Esophagus squamous epithelium (tissue), 5 donors: ENCODE measurements at places on chromosomes 6 and 20. TPM values are rescaled to one million over a fixed set of nuclear protein-coding genes. Genes with fewer than 3 reads are reported as not detected.

Gene IL20RA
- total RNA-seq = 13.6 TPM

DNA sequence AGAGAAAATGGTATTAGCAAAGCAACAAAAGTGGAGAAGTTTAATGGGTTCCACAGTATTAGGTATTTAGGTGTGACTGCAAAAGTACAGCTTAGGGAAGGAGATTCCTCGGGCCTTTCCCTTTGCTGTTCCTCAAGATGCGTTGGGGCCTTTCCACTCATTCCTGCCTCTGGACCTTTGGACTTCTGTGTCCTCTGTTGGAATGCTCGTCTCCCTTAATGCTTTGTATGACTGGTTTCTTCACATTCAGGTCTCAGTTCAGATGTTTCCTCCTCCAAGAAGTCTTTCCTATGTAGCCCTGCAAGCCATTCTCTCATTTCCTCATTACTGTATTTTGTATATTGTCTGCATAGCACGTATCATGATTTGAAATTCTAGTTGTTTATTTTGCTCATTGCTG is 39.6 kb downstream of the CTNNBL1 start:
- no peak for DNase-seq

GRCh38 chr6:138420356-138420755 is 16.3 kb downstream of the HEBP2 start:
- DNase-seq = no peak

Gene FAM217A
- not detected for total RNA-seq

Gene KIF25
- total RNA-seq = 0.26 TPM

Gene EMILIN3
- 0.76 TPM for total RNA-seq

- no peak for DNase-seq
Measured at GRCh38 chr6:22149501-22150367, 147.1 kb downstream of the PRL start.

GRCh38 chr20:57990396-57990987 is 238.0 kb downstream of the ANKRD60 start:
- no peak for DNase-seq

DNA sequence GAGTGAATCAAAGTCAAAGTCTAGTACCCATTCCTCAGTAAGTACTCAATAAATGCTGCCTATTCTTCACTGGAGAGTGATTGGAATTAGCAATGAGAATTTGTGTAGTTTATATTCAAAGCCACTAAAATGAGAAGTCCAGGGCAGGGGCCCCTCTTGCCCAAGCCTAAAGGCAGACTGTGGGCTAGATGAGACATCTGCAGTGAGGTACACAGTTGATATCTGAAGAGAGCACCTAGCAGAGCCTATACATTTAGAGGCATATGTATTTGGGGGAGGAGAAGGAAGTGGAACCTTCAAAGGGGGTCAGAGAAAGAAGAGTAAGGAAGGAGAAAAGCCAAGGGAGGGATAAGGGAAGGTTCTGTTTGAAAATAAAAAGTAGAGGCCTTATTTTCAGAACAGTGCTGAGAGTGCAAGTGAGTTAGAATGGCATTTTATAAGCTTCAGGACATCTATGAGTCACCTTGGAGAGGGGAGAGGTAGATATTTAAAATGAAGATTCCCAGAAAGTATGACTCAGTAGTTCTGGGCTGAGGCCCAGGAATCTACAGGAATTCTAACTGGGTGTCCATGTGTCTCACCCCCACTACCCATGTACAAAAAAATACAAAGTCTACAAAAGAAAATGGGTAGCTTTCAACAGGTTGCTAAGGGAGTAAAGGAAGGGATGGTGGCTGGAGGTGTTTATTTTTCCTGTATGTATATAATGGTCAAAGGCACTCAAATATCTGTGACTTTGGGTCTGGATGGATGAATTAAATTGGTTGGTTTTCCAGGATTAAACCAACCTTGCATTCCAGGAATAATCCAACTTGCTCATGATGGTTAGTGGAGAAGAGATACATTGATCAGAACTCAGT is 135.1 kb downstream of the ZFP64 start:
- DNase-seq = no peak
